ENCODE measurements at places on chromosomes 11 and 22.

DNA sequence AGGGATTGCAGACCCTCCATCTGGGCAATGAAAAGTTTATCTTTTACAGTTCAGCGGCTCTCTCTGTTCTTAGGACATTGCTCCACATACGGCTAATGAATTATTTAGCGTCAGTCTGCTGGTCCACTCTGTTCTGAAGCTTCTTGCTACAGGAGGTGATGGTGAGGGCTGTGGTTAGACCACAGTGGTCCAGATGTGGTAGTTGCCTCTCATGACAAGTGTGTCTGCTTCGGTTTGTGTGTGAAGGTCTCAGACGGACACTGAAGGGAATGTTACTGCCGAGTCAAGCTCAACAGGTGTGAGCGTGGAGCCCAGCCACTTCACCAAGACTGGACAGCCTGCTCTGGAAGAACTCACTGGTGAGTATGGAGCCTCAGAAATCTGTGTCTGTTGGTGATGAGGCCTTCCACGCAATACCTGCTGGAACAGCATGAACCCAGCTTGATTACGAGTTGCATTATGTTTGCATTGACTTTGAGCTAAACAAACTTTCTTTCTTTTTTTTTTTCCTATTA is 220.8 kb downstream of the DBX1 start:
- no peak for DNase-seq

GRCh38 chr22:31083377-31083768 is 2.3 kb downstream of the SMTN start:
- DNase-seq, result no peak

- no peak for DNase-seq
Observed at GRCh38 chr11:118631142-118631909, 23.9 kb downstream of the PHLDB1 start.

- DNase-seq, result no peak
Observed at GRCh38 chr11:120123946-120124345, 14.0 kb downstream of the TRIM29 start.

GRCh38 chr11:116595305-116595880 is 177.4 kb downstream of the BUD13 start:
- DNase-seq, result no peak

GRCh38 chr11:112786886-112787530 is 174.2 kb upstream of the NCAM1 start:
- DNase-seq, result peak; percentile 38

- no peak for DNase-seq
Observed at GRCh38 chr22:30457981-30458380, 13.8 kb downstream of the SEC14L3 start.

- DNase-seq, result no peak
Observed at GRCh38 chr11:7494086-7494745, 8.9 kb downstream of the OLFML1 start.

DNA sequence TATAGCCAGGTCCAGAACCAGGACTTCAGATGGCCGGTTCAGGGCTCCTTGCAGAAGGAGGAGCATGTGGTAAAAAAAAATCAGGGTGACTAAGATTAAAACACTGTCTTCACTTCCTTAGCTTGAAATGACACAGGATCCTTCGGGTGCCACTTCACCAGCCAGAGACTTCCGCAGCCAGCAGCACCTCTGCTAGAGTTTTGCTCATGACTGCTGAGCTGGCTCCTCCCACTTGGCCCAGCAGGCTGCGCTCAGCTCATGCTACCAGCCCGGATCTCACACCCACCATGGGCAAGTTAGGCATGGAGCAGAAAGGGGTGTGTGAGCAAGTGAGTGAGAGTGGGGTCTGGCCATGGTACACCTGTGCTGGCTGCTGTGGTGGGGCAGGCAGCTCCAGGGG is 6.6 kb upstream of the MS4A18 start:
- no peak for DNase-seq

DNA sequence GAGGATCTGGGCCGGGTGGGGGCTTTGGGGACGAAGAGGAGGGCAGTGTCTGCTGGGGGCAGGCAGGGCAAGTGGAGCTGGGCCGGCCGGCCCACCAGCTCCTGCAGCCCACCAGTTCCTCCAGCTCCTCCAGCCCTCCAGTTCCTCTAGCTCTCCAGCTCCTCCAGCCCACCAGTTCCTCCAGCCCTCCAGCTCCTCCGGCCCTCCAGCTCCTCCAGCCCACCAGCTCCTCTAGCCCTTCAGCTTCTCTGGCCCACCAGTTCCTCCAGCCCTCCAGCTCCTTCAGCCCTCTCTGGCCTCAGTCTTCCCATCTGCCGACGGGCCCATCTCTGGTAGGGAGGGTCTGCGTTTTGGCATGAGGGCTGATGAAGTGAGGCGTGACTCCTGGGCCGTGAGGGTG is 9.2 kb upstream of the CCDC188 start:
- no peak for DNase-seq

GRCh38 chr11:88281317-88281712 is 56.2 kb downstream of the CTSC start:
- no peak for DNase-seq

GRCh38 chr22:35328472-35328885 is 28.8 kb downstream of the TOM1 start:
- no peak for DNase-seq

DNA sequence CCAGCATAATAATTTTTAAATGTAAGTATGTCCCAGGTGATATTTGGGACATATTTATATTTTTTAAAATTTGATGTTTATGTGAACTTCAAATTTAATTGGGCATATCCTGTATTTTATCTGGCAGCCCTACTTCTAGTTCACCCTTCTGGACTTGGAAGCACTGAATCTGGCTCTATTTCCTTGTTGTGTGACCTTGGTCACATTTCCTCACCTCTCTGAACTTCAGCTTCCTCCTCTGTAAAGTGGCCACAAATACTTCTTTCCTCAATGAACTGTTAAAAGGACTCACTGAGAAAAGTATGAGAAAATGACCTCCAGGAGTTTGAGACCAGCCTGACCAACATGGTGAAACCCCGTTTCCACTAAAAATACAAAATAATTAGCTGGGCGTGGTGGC is 8.1 kb upstream of the RNF185 start:
- DNase-seq, result no peak

DNA sequence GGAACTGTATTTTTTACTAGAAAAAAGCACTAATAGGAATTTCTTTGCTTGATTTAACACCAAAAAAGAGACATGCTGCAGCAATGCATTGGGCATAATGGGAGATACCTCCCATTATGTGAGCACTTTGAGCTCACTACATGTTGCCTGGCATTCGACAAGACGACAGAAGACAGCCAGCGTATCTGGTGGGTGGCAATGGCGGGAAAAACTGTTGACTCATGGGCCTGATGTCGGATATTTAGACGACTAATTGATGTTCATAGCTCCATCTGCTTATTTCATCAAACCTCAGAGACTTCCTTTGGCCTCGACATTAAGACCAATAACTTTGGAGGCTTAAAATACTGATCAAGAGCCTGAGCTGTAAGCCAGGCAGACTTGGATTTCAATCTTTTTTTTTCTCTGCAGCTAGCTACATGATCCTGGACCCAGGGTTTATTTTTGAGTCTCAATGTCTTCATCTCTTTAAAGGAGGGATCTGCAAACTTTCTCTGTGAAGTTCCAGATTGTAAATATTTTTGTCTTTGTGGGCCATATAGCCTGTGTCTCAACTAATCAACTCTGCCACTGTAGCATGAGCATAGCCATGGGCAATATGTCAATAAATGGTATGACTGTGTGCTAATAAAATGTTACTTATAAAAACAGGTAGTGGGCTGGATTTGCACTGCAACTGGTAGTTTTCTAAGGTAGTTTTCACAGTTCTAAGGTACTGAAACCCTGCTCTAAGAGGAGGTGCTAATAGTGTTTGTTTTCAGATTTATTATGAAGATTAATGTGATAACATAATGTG is 375.1 kb downstream of the METTL15 start:
- DNase-seq, result no peak

DNA sequence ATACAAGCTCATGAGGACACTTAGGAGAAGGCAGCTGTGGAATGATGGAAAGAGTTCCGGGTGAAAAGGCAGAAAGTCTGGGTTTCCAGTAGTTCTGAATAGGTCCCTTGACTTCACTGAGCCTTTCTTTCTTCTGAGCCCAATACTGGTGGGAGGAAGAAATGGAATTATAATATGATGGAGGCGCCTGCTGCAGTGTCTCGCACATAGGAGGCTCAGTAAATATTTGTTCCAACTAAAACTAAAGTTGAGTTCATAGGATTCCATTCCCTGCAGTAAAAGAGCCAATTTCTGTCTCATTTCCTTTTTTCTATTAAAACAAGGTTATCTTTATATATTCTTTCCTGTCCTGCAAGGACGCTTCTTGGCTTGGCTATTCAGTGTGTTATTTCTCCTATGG is 5.2 kb upstream of the CLMP start:
- no peak for DNase-seq

GRCh38 chr11:75518771-75519653 is 6.7 kb downstream of the GDPD5 start:
- DNase-seq, result no peak

- DNase-seq, result no peak
Observed at GRCh38 chr11:112972399-112973145, 11.4 kb downstream of the NCAM1 start.

DNA sequence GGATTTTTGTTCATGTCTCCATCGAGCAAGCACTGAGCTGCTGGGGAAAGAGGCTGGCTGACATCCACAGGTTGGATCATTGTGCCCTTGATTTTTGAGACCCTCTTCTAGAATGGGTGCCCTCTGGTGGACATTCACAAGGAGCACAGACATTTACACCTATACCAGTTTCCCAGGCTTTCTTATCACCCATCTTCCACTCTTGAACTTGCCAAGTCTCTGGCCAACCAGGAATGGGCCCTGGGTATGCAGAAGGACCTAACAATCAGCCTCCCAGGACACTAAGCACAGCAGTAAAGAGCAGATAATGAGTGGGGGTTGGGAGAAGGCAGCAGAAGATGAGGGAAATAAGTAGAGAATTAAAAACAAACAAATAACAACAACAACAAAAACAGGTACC is 5.7 kb upstream of the INTS4 start:
- peak; percentile 61 for DNase-seq

GRCh38 chr22:38125751-38126201 is 15.3 kb upstream of the BAIAP2L2 start:
- DNase-seq, result no peak

GRCh38 chr22:50507421-50507990 is at the start of gene LMF2:
LMF2 (minus strand) TSS chr22:50507702; CDS start chr22:50507675, 27 bp downstream.
- DNase-seq, result peak; percentile 97

DNA sequence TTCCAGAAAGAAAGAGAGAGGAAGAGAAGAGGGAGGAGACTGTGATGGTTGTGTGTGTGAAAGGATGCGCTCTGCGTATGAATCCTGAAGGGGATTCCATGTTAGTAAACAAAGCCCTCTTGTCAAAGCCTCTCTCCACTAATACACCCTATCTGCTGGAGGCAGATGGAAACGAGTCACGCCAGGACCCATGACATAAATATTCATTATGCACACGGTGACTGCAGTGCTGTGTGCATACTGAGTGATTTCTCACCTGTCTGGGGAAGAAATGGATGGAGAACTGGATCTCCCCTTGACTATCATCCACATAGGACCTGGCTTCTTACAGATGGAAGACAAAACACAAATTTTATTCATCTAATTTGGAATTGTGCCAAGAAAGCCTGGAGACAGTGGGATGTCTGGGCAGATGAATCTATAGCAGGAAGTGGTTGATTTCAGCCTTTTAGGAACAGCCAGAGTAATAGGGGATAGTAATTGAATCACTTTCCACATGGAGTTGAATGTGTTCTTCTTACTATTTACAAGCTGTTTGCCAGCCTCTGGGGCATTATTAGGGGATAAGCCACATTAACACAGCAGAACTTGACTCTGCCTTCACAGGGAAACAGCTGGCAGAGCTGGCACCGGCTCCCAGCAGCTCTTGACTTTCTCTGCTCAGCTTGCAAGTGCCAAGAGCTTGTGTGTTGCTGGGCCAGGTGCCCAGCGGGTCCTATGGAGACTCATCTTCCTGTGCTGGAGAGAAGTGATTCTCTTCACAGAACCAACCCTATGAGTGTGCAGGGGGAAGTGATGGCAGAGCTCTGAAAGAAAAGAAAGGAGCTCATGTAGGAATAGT is 9.0 kb downstream of the MTNR1B start:
- DNase-seq, result no peak

DNA sequence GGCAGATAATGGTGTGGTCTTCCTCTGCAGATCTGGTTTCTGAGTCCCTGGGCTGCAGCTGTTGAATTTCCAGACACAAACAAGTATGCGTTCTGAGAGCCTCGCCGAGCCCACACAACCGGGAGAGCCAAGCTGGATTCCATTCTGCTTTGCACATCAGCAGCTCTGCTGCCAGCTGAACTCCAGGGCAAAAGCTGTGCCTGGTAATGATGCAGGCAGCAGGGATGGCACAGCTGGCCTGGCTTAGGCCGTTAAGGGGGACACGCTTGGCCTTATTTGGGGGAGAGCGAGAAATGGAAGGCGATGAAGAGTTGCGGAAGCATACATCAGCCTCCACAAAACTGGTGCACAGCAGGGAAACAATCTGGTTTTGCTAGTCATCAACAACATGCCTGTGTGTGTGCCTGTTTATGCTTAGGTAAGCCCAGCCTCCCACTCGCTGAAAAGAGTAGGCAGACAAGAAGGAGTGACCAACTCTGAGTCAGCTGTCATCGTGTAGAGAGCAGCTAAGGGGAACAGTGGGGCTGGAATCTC is 25.1 kb downstream of the ADAMTS8 start:
- no peak for DNase-seq

DNA sequence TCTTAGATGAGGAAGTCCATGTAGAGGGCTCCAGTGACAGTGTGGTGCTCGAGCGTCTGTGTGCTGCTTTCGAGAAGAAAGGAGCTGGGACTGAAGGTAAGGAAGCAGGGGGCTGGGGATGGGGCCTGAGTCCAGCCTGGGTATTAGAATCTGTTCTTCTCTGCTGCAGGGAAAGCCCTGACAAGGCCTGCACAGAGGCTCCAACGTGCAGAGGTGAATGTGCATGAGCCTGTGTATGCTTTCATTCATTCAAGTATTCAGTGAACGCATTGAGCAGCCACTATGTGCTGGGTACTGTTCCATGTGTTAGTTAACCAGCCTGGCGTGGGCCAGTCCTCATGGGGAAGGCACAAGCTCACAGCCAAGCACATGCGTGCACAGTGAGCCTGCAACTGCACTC is 93.4 kb downstream of the MYO18B start:
- DNase-seq, result no peak

- DNase-seq, result no peak
Observed at GRCh38 chr11:122439866-122440810, 215.4 kb upstream of the UBASH3B start.

GRCh38 chr22:42928969-42929837 is 72.1 kb upstream of the ARFGAP3 start:
- no peak for DNase-seq
